ENCODE measurements at places on chromosomes 13 and 19. TPM values are rescaled to one million over a fixed set of nuclear protein-coding genes. Genes with fewer than 3 reads are reported as not detected.

ZNF780B gene
- 8.9 TPM for total RNA-seq

KCNRG gene
- 4.9 TPM for total RNA-seq

IGFL3 gene
- total RNA-seq, result not detected

SYNGR4 gene
- not detected for total RNA-seq

LHFPL6 gene
- total RNA-seq, result 44.0 TPM

ZNF253 gene
- total RNA-seq, result 5.9 TPM

PALM3 gene
- 0.39 TPM for total RNA-seq

PTGER1 gene
- 1.7 TPM for total RNA-seq

FLT1 gene
- total RNA-seq, result 0.11 TPM

GZMM gene
- not detected for total RNA-seq

CDX2 gene
- total RNA-seq, result not detected

ADPRHL1 gene
- 4.7 TPM for total RNA-seq

IL17D gene
- total RNA-seq, result under 0.01 TPM

FAAP24 gene
- total RNA-seq, result 3.5 TPM

ZNF90 gene
- total RNA-seq, result 3.5 TPM

ERICH6B gene
- total RNA-seq, result not detected

SUGT1 gene
- 25.5 TPM for total RNA-seq

ZNF583 gene
- 5.5 TPM for total RNA-seq

MAMSTR gene
- total RNA-seq, result 2.4 TPM

ZNF850 gene
- 4.7 TPM for total RNA-seq

PAF1 gene
- 39.3 TPM for total RNA-seq

SYDE1 gene
- 24.3 TPM for total RNA-seq

ADGRL1 gene
- 7.5 TPM for total RNA-seq

AP3D1 gene
- 90.3 TPM for total RNA-seq

FDX2 gene
- total RNA-seq, result 10.6 TPM

KCNN1 gene
- total RNA-seq, result not detected

ZNF83 gene
- total RNA-seq, result 48.3 TPM

IFNL1 gene
- total RNA-seq, result not detected

KIR3DL2 gene
- not detected for total RNA-seq

KLK2 gene
- total RNA-seq, result not detected

IGFL2 gene
- not detected for total RNA-seq

CACTIN gene
- total RNA-seq, result 27.5 TPM

ZNF763 gene
- total RNA-seq, result 3.5 TPM

SBK2 gene
- not detected for total RNA-seq

SPPL2B gene
- total RNA-seq, result 70.7 TPM

LSM14A gene
- 91.0 TPM for total RNA-seq

PRKCG gene
- not detected for total RNA-seq

OR10H1 gene
- total RNA-seq, result not detected

ZNF585A gene
- 9.4 TPM for total RNA-seq

COX7A1 gene
- total RNA-seq, result 4.9 TPM

IL27RA gene
- total RNA-seq, result 0.65 TPM

ZNF460 gene
- 95.8 TPM for total RNA-seq

ZNF566 gene
- total RNA-seq, result 6.7 TPM

SPACA4 gene
- not detected for total RNA-seq

MISP3 gene
- 0.22 TPM for total RNA-seq

C13orf46 gene
- total RNA-seq, result under 0.01 TPM

C19orf73 gene
- total RNA-seq, result 1.3 TPM
